ENCODE measurements at places on chromosomes 7 and 10.

DNA sequence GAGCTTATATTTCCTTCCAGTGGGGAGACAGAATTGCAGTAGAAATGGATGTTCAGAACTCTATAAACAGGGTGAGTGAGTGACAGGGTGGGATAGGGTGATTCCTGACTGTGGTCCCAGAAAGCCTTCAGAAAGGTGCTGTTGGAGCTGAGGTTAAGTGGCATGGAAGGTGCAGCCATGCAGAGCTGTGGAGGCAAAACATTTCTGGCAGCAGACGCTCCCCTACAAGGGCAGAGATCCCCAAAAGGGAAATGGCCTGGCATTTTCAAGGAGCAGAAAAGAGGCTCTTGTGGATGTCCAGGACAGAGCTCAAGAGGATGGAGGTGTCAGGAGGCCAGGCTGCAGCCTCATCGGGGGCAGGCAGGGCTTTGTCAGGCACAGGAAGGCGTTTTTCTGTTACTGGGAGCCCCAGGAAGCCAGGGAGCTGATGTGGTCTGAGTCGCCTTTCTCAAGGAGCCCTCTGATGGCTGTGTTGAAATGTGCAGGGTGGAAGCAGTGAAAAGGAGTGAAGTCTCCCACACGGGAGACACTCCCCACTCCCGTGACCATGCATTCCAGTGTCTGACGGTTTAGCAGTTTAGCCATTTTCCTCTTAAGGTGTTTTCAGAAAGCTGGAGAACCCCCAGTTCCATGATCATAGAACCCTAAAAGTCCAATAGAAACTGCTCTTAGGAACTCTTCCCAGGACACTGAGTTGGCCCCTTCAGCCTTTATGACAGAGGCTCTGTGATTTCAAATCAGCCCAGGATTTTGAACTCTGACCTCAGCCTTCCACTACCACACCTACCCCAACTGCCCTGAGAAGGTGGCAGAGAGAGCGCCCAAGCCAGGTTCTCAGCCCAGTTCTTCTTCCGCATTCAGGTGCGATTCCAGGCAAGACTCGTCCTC is 96.2 kb downstream of the C10orf105 start:
- DNase-seq, result no peak

- no peak for DNase-seq
These were observed 388.1 kb downstream of the PLXNA4 start for GRCh38 chr7:132187869-132188789.

DNA sequence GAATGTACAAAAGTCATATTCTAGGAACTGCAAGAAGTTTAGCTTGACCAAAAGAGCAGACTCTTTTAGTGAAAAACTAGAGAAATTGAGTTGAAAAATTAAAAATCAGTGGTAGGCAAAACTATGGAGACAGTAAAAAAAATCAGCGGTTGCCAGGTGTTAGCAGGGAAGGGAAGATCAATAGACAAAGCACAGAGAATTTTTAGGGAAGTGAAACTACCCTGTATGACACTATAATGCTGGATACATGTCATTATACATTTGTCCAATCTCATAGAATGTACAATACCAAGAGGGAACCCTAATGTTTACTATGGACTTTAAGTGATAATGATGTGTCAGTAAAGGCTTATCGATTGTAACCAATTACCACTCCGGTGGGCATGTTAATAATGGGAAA is 761.9 kb downstream of the MAGI2 start:
- no peak for DNase-seq

DNA sequence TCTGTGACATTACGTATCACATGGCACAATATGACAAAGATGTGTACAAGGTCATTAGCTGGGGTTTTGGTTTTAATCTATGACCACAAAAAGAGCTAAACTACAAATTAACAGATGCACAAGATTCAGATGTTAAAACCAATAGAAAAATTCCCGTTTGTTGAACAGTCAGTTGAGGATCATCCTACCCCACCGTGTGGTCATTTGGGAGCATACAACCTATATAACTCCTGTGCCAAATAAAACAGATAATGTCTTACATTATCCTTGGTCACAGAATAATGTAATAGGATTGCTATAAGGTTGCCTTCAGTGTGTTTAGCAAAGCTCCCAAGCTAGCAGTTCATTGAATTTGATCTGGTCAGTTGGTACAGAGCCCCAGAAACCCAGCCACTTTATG is 28.2 kb downstream of the ASNS start:
- no peak for DNase-seq

DNA sequence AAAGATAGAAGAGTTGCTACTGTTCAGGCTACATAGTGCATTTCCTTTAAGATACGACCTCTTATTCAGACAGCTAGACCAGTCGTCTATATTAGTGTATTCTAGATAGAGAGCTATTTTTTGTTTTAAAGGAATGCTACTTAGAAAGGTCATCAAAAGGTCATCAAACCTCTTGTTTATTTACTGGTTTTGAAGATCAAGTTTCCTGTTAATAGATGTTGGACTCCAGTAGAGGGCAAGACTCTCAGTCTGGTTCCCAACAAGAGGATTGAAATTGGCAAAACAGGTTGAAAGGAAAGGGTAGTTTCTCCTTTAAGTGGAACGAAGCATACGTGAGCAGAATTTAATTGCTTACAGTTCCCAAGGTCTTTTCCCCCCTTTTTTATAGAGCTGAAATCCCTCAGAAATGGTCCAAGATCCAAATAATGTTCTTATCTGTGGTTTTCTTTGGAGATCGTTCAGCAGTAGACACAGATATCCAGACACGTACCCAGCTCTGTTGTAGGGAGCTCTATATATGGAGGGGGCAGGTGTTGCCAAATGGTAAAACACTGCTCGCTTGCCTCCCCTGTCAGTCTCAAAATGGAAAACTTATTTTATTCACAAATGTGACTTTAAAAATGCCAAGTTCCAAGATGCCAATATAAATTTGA is 37.2 kb downstream of the BAMBI start:
- no peak for DNase-seq

DNA sequence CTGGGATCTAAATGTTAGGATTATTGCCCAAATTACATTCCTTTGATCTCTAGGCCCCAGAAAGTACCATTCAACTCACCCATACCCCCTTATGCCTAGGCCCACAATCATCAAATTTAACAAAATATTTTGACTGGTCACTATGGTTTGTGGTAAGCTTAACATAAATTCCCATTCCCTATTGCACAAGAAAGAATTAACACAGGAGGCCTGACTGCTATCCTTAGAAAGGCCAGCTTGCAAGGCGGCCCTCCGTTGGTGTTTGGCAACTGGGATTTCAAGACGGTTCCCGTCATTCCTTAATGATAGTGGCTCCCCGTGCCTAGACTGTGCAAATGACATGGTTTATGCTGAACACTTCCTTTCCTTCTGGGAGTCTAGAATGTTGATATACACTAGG is 29.6 kb downstream of the ARHGAP21 start:
- no peak for DNase-seq

All from NCI-H510A (cell line).